ENCODE measurements at places on chromosomes 1 and 21.
A peak's percentile ranks its signal among the peaks of the same experiment; 100 is the strongest.

- no peak for DNase-seq
Measured at GRCh38 chr1:56403321-56403720, 176.0 kb downstream of the PLPP3 start.

DNA sequence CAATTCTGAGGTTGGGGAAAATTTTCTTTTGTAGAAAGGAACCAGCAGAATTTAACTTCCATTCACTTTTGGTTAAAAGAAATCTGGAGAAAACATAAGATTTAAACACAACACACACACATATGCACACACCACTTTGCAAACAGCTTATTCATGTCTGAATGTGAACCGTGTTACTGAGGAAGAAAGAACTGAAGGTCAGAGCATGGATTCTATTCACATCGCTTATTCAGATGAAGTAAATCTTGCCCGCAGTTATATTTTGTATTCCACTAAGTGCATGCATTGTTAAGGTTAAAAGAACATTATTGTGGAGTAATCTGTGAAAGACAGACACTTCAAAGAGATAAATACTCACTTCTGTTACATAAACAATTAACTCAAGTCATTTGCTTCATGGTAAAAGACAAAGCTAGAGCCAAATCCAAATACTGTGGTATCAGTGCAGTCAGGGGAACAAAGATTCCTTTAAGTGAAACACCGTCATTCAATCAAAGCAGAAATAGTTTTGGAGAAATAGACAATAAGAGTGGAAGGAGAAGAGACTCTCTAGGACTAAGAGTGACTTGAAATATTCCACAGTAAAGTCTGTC is 82.0 kb downstream of the LRRC53 start:
- no peak for DNase-seq

DNA sequence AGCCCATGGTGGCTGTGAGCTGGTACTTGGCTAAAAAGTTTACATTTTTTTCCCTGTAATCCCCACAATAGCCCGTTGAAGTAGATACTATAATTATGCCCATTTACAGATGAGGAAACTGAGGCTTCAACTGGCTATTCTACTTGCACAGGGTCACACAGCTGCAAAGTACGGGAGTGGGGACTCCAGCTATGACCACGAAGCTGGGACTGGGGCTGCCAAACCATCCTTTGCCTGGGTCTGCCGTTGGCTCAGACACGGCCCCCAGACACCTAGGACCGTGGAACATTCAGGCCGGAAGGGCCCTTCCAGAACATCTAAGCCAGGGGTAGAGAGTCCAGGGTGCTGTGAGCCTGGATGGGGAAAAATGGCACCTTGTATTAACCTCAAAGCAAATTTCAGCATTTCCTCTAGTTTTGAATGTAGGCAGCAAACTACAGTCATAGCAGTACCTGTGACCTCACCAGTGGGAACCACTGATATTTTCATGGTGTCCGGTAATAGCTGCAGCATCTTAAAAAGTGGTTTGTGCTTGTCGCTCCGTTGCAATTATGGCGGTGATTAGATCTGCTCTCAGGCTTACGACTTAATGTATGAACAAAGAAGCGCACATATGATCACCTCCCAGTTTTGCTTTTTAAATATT is 4.3 kb downstream of the TP73 start:
- DNase-seq, result no peak

DNA sequence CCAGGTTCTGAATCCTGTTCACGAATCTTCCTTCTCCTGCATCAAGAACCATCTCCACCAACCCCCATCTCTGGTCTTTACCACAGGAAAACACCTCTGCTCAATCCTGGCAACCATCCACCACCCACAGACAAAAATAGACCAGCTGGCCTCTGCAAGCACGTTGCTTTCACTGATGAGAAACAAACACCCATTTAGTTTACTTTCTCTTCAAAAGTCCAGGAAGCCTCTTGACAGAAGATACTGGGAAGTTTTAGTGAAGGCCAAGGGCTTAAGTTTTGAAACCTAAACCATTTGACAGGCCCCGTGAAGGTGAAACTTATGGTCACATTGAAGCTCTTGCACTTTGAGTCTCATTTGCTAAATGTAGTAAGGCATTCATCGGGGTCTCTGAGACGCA is 122.6 kb upstream of the PPP2R5A start:
- peak; percentile 24 for DNase-seq

DNA sequence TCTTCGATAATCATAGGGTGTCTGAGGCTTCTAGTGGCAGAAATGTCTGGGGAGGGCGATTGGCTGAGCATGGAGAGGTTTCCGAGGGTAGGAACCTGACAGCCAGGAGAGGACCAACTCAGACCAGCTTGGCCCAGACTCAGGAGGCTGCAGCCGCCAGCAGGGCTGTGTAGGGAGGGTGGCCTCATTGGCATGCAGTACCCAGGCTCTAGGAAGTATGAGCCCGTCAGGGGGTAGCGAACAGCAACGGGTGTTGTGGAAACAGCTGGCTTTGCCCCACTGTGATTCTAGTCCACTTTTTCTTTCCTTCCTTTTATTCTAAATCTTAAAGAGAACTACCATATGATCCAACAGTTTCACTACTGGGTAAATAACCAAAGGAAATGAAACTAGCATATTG is 103.3 kb downstream of the DIRAS3 start:
- DNase-seq, result no peak

GRCh38 chr1:12015001-12015491 is 4.3 kb upstream of the MIIP start:
- DNase-seq, result no peak

DNA sequence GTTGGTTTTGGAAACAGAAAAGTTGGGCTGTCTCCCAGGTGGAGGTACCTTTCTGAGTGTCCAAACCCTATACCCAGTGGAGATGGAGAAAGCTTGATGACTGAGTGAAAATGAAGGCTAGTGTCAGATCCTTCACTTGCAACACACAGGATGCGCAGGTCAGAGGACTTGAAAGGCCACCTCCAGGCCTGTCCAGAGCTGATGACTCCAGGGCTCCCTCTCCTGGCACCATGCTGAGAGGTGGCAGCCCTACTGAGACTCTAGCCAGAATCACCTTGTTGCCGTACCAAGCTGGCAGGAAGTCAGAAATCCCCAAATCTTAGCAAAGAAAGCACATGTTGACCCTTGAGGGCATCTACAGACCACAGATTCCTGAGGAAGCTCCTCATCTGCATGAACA is 16.4 kb downstream of the KNCN start:
- DNase-seq, result peak; percentile 53

GRCh38 chr1:29033829-29034466 is 89.8 kb downstream of the TMEM200B start:
- DNase-seq, result no peak

GRCh38 chr1:224785040-224785328 is 144.5 kb upstream of the DNAH14 start:
- no peak for DNase-seq

DNA sequence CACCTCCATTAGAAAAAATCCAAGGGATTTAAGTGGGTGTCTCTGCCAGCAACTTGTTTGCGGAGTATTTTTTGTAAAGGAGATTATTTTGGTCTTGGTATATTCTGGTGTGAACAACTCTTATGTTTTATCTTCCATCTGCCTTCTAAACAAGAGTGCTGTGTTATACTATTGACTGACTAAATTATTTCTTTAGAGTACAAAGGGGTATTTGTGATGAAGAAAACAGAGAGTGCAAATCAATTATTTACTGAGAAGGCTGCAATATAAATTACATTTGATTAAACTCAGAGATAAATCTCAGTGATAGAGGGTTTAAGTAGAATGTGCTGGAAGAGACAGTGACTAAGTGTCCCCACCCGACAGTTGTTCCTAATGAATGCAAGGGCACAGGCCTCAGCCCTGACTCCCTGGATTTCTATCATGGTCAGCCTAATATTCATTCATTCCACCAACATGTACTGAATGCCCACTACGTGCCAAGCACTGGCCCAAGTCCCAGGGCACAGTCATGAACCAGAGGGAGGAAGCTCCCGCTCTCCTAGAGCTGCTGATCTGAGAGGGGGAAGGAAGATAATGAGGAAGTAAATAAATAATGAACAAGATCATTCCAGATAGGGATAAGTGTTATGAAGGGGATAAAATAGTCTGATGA is 196.9 kb upstream of the C8B start:
- DNase-seq, result no peak

- no peak for DNase-seq
Measured at GRCh38 chr1:87979079-87979478, 650.4 kb downstream of the LMO4 start.

GRCh38 chr1:41800311-41800829 is 118.4 kb downstream of the HIVEP3 start:
- DNase-seq, result no peak

GRCh38 chr1:202861420-202862132 is 27.4 kb downstream of the RABIF start:
- peak; percentile 96 for DNase-seq

DNA sequence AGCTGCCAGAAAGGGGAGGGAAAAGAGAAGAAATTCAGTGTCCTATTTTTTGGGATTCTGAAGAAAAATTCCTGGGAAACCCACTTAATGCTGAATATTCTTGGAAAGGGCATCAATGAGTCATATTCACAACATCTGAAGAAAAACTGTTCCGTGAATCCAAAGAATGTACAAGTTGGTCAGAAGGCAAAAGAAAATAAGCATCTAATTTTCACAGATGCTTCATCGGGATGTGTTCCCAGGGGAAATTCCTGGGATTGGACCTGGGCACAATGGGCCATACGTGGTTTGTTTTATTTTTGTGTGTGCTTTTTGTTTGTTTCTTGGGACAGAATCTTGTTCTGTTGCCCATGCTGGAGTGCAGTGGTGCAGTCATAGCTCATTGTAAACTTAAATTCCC is 112.2 kb downstream of the MAP3K21 start:
- DNase-seq, result no peak

DNA sequence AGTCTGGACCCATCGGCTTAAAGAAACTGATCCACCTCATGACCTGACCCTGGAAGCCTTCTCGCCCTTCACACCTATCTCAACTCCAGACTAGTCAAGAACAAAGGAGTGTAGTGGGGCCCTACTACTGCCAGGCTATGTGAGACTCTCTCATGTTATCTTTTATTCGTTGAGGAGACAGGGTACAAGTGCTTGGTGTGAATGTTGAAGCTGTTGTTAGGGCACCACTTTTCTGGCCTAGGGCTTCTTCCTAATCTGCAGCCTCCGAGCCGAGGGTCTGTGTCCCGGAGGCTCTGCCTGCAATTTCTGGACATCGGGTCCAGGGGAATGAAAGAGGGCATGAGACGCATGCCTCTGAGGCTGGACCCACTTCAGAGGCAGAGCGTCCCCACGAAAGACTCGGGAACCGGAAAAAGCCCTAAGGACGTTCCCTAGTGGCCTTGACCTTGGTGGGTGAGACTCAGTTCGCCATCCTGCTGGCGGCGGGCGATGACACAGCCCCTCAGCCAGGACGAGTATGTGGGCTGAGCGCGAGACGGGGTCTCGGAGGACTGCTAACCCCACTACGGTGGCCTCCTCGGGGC is 671 bp downstream of the DNAJC11 start:
- DNase-seq, result peak; percentile 34

GRCh38 chr1:6259491-6260362 is 1.2 kb downstream of the GPR153 start:
- DNase-seq, result peak; percentile 75

- DNase-seq, result no peak
Measured at GRCh38 chr1:201459775-201460174, 9.2 kb downstream of the PHLDA3 start.

GRCh38 chr1:235739631-235740030 is 90.0 kb upstream of the GNG4 start:
- no peak for DNase-seq

DNA sequence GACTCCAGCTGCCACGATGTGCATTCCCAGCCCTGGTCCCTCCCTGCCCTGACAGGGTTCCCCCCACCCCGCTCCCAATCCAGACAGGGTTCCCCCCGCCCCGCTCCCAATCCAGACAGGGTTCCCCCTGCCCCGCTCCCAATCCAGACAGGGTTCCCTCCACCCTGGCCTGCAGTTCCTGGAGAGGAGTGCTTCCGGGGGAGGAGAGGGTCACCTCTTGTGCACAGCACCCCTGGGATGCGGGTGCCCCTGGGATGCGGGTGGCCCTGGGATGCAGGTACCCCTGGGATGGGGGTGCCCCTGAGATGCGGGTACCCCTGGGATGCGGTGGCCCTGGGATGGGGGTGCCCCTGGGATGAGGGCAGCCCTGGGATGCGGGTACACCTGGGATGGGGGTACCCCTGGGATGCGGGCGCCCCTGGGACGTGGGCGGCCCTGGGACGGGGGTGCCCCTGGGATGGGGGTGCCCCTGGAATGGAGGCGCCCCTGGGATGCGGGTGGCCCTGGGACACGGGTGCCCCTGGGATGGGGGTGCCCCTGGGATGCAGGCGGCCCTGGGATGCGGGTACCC is 36.7 kb upstream of the SLC19A1 start:
- no peak for DNase-seq

DNA sequence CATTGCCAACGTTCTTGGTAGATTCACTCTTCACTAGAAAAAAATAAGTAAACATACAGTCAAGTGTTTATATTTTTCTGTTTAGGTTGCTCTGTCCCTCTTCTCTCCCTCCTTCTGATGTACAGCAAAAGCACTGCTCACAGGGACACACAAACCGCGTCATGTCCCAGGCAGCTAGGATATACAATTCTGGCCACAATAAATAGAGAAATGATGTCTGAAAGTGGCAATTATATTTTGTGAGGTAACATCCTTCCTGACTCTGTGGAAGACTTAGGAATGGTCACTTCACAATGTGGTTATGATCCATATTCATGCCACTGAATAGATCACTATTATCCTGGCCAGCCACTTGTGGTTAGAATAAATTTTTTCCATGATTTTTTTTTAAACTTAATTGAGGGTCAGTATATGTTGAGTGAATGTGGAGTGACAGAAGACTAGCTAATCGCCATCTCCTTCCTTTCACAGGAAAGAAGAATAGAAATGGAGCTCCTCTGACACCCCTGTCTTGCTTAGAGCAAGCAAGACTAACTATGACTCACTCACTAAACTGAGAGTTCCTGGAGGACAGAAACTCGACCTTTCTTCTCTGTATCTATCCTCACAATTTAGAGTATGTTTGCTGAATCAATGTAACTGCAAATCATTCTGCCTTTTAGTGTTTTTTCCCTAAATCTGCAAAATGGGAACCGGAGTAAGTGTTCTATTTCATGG is 54.0 kb downstream of the ZNHIT6 start:
- no peak for DNase-seq

- no peak for DNase-seq
Measured at GRCh38 chr1:145893306-145894055, 7.8 kb upstream of the ANKRD35 start.

GRCh38 chr1:92695104-92695503 is 89.8 kb downstream of the EVI5 start:
- DNase-seq, result no peak

- no peak for DNase-seq
Measured at GRCh38 chr1:104795931-104796330, 1046.2 kb downstream of the AMY1C start.

- DNase-seq, result no peak
Measured at GRCh38 chr1:28236656-28237322, 865 bp downstream of the ATP5IF1 start.

- DNase-seq, result peak; percentile 26
Measured at GRCh38 chr1:203448521-203449061, 27.0 kb upstream of the PRELP start.

DNA sequence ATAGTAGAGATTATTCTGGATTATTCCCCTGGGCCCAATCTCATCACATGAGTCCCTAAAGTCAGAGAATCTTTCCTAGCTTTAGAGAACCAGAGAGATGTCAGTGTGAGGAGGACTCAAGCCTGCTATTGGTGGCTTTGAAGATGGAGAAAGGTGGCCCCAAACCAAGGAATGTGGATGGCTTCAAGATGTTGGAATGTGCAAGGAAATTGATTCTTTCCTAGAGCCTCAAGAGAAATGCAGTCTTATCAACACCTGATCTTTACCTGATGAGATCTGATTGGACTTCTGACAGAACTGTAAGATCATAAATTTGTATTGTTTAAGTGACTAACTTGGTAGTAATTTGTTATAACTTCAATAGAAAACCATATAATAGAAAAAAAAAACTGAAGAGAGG is 51.0 kb downstream of the NME7 start:
- DNase-seq, result no peak

All from adrenal gland (tissue), 19 donors.